NCI-H1436 (cell line): ENCODE measurements at places on chromosomes 11 and 22.

GRCh38 chr11:64758330-64759079, 1.3 kb downstream of the PYGM start:
- DNase-seq: no peak

DNA sequence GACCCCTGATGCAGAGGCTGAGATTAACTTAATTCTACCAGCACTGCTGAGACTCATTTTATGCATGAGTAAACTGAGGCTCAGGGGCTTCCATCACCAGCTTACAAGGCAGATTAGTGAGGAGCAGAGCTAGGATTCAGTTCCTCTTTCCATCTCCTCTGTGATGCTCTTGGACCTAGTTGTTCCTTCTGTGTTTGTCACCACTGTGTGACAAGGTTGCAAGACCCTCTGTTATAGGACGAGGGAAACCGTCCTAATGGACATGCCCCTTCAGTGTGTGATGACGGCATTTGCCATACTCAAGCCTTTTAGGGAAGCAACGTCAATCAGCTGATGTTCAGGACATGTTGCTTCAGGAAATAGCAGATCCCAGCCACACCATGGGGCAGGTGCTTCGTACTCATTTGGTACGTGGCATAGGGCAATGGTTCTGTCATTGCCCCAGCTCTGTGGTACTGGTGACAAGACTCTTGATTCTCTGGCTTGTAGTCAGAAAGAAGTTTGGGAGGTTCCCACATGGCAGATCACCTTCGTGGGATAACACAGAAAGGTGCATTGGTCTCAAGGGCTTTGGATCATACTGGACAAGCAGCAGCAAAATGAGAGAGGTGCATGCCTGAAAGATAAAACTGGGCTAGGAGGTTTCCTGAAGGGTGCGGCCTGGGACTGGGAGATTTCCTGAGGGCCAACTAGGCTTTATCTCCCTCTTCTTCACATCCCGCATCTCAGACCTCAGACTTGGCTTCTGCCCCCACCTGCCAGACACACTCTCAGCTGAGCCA, 23.9 kb upstream of the CD44 start:
- no peak for DNase-seq

DNA sequence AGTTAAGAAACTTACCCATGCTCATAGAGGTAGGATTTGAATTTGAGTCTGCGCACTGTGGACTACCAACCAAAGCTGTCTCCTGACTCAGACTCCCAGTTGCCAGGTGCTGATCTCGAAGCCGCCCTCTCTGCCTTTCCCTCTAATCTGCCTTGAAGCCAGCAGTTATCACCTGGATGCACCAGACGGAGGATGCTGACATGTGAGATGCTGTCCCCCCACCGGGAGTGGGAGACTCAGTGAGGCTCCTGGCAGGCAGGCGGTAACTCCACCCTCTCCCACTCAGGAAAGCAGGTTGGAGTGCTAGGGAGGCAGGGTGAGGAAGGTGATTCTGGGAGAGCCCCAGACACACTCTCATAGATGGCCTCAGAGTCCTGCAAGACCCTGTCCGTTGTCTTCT, 40.4 kb downstream of the KIAA1671 start:
- no peak for DNase-seq

GRCh38 chr11:75100314-75100713, 3.6 kb upstream of the OR2AT4 start:
- no peak for DNase-seq

- no peak for DNase-seq
Measured at GRCh38 chr22:42768385-42769035, 47.8 kb upstream of the A4GALT start.

DNA sequence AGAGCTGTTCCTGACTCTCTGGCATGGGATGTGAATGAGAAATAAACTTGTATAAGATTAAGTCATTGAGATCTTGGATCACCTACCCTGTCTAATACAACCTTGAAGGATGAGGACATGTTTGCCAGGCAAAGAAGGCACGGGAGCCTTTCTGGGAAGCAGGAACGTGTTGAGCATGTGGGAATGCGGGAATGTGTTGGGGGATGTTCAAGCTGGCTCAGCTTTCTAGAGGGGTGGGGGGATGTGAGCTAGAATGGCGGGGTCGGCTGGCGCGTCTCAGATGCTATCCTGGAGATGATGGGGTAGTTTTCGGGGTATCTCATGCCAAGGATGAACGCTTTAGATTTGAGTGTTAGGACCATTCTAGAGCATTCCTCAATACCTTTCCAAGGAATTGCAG, 227.1 kb downstream of the DSCAML1 start:
- no peak for DNase-seq
